ENCODE measurements at places on chromosomes 2 and 18.

DNA sequence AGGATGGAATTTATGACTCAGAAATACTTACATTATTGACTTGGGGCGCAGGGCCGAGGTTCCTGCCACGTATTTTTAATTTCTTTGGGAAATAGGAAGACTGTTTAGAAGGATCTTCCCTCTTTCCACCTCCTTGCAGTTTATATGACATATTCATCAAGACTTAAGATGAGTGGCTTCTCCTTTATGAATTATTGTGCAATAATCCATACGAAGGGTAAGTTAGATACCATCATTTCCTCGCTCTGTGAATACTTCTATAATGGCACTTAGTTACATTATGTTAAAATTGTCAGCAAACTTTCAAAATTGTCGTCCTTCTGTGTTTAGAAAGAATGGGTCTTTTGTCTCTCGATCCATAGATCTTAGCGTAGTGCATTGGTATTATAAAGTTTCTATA lies 328.8 kb upstream of the UBE2E3 start:
- no peak for DNase-seq

DNA sequence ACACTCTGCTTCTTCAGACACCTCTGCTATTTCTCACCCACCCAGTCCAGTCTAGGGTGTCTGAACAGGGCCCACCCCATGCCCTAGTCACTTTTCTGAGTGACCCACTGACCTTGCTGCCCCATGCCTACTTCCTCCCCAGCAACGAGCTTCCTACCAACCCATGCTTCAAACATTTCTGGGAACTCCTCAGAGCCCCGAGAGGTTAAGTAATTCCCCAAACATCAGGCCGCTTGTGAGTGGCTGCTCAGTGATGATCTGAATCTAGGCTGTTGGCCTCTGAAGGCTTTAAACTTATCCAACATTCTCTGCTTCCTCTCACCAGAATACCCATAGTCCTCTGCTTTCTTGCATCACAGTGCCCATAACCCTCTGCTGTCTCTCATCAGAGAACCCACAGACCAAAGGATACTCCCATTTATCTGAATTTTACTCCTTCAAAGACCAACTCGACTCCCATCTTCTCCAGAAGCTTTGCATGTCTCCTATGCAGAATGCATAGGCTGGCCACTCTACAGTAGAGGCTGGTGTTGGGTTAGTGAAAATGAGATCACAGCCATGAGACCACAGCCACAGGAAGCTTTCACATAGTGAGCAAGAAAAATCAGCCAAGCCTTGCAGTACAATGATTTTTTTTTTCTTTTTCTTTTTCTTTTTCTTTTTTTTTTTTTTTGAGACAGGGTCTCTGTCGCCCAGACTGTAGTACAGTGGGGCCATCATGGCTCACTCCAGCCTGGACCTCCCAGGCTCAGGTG lies 309.5 kb upstream of the LYPD1 start:
- DNase-seq = no peak

- DNase-seq = peak; percentile 10
Observed at GRCh38 chr2:112784199-112785189, at the start of gene IL1A. Gene IL1A (minus strand): TSS chr2:112784493. CDS start chr2:112783770, 723 bp downstream.

DNA sequence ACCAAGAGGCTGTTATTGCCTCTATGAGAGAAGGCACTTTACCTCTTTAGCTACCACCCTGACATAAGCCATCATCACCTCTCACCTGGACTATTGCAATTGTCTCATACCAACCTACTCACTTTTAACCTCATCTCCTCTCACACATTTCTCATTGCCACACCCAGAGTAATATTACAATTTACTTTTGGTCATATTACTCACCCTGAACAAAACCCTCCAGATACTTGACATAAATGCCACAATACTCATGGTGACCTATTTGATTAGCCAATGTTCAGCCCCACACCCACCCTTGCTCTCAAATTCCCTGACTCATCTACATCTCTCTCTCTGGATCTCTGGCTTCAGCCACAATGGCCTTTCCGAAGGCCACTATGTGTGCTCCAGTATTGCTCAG lies 90.9 kb upstream of the CDH7 start:
- no peak for DNase-seq

GRCh38 chr18:8705961-8706790 lies 820 bp downstream of the MTCL1 start:
- DNase-seq = no peak

DNA sequence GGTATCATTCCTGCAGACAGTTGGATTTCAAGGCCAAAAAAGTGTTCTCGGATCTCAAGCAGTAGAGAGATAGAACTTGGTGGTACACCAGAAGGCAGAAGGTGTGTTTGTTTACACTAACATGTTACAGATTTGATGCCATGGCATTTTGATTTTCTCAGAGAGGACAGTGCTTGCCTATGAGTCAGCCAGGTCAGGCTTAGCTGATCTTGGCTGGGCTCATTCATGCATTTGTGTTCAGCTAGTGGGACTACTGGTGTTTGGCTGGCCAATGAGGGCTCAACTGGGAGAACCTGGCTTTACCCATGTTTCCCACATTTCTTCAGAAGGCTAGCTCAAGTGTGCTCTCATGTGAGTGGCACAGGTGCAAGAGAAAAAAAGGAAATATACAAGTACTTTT lies 162.0 kb downstream of the C1D start:
- DNase-seq = no peak

DNA sequence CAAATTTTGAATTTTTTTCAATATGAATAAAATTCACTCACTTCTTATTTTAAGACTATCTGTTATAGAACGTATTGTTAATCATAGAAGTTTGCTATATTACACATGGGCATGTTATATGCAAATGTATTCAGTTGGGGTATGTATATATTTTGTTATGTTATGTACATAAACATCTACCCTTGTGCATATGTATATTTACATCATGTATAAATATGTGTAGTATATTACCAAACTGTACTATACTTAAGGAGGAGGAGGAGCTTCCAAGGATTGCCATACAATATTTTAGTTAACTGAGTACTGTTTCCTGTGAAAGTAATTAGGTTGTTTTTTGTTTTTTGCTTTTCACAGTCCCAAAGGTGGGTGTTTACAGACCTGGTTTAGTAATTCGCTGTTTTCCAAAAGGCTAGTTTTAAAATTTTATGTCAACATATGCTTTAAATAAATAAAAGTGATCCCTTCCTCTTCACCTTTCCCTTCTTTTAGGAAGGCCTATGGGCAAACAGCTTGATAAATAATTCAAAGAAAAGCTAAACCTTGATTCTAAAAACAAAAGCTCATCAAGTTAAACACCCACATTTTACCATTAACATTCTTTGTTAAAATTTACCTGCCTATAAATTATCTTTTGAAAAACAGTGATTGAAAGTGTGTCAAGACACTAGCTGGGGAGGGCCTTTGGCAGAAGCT lies 12.9 kb upstream of the POU3F3 start:
- no peak for DNase-seq

- no peak for DNase-seq
Observed at GRCh38 chr2:23037596-23037995, 347.4 kb upstream of the KLHL29 start.

DNA sequence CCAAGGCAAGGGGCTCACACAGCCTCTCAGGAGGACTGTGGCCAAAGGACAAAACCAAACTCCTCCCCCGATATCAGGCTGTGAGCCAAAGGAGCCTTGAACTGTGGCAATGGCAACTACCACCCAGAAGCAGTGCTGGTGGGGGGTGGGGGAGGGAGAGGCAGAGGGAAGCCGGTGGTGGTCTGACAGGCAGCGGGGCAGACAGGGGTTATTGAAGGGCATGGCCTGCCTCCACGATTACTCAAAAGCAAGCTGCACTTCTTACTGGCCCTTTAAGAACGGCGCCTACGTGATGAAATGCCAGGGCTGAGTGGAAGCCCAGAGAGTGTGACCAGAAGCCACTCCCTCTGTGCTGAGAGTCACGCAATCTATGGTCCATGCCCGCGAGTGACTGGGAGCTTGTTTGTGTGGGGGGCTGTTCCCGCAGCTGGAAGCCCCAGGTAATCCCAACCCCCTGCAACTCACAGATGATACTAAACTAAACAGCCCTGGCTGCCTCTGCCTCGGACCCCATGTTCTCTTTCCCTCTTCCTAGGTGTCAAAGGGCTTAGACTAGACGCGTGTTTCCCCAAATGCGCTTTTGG lies 128.2 kb upstream of the CXCR4 start:
- DNase-seq = no peak

- no peak for DNase-seq
Observed at GRCh38 chr18:22641958-22642357, 224.2 kb upstream of the CTAGE1 start.

DNA sequence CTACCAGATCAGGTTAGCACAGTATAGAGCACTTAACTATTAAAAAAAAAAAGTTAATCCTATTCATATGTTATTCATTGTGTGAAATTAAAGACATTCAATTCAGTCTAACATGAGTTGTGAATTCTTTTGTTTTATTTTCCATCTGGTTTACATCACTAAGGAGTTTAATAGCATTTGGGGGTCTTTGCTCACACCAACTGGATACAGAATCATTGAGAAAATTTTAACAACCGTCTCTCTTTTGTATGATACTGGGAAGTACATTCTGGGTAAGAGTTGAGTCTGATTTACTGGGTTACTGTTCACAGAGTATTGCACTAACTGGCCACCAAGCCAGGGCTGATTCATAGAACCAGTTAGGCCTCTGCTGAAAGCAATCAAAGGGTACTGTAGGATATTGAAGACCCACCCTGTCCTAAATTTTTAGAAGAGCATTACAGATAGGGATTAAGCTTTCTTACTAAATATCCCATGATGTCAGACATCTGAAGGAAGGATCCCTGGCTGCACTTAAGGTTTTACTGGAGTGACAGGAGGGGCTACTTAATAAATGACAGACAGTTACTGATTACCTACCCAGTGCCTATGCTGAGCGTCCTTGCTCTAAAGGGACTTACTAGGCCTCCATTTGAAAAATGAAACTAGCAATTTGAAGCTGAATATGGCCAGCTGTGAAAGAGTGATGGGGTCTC lies 387.9 kb downstream of the SETBP1 start:
- DNase-seq = no peak

DNA sequence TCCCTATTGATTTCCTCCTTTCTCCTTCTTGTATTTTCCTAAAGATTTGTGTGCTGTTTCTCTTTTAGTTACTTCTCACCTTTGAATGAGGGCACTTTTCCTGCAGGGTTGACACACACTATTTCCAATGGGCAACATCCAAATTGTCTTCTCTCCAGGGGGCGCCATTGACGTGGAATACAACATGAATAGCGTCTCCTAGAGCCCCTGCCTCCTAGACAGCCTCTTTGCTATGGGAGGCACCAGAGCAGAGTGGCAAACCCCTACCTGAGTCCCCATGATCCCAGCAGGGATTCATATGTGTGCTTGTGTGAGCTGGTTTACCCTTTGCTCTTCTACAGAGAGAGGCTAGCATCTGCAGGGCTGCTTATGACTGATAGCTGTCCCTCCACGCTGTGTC lies 61.3 kb upstream of the ITSN2 start:
- peak; percentile 13 for DNase-seq

DNA sequence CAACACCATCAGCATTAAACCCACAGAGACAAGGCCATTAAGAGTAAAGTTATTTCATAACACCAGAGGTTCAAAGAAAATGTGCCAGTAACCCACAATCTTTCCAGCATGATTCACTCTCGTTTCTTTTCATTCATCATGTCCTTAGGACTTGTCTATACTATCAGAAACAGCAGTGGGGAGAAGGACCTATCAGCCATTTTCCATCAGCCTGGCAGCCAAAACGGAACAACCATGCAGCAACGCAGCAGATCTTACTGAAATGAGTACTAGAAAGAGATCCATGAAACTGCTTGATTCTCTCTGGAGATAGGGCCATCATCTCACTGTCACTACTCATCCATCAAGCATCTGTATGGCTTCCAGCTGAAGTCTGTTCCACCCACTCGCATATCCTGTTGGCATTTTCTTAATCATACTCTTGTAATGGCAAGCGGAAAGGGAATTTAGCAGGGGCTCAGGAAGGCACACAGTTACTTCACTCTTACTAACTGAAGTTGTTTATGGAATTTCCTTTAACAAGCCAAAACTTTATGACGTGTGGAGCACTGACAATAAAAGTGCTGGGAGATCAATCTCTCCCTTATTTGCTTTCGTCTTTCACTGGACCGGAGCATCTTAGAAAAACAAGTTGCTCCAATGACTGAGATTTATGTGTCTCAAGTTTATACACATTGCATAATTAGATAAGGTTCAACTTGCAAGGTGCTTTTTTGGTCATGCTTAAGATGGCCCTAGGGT lies 69.7 kb downstream of the EPHA4 start:
- DNase-seq = no peak

DNA sequence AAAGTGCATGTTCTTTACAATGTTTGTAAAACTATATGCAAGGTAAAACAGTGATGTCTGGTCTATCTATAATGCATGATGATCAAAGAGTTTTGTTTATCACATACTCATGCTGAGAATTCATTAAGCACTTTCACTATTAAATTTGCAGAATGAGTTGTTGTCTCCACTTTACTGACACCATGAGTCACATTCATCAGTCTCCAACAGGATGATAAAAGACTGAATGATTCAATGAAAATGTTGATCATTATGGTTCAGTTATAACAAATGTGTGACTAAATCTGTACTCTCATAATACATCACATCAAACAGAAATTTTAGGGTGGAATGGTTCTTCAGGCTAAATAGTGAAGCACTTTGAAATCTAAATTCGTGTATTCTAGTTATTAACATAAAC lies 129.0 kb downstream of the ERBB4 start:
- no peak for DNase-seq

GRCh38 chr2:27798948-27799645 lies 27.6 kb downstream of the MRPL33 start:
- no peak for DNase-seq

DNA sequence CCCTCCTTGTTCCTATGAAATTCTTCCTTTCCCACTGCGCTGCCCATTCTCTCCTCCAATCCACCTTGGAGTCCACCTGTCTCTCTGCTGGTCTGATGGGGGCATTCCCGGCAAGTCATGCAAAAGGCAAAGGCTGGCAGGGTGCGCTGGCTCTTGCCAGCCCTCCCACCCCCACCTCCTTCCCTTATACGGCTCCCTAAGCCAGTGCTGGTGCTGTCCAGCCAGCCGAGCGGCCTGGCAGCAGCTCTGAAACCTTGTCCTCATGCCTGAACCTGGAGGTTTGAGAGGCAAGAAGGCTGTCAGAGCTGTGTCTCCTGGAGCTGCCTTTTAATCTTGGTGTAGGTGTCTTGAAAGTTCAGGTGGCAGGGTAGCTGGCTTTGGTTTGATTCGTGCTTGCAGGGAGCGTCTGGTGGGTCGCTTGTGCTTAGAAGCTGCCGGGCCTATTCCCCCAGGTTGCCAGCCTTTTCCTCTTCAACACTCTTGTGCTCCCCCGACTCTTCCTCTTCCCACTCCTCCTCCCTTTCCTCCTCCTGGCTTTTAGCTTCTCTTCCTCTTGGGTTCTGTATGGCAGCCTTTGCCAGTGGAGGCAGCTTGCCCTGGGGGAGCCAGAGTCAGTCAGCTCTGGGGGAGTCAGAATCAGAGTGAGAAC lies 748 bp downstream of the LIPG start:
- DNase-seq = no peak

GRCh38 chr18:77081390-77081778 lies 51.2 kb downstream of the MBP start:
- DNase-seq = no peak
